DMS153 (cell line): ENCODE measurements at places on chromosomes 5 and 9.

DNA sequence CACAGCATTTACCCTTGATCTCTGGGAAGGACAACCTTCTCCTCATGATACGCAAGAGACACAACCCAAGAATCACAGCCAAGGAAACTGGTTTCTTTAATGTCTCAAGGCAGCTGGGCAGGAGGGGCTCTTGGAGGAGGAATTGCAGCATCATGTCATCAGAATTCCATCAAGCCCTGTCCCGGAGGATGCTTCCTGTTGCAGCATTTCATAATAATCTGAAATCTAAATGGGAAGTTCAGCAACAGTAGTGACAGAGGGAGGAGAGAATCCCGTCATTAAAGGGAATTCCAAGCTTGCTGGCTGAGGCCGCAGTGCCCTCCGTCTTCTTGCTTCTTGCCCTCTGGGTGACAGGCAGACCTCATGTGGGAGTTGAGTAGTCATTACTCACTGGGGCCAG lies 192.7 kb downstream of the TENT4A start:
- no peak for DNase-seq

GRCh38 chr9:112104901-112105300 lies 70.2 kb downstream of the SUSD1 start:
- DNase-seq = no peak

- peak; percentile 21 for DNase-seq
Observed at GRCh38 chr9:133526721-133527321, 2.1 kb upstream of the MYMK start.

DNA sequence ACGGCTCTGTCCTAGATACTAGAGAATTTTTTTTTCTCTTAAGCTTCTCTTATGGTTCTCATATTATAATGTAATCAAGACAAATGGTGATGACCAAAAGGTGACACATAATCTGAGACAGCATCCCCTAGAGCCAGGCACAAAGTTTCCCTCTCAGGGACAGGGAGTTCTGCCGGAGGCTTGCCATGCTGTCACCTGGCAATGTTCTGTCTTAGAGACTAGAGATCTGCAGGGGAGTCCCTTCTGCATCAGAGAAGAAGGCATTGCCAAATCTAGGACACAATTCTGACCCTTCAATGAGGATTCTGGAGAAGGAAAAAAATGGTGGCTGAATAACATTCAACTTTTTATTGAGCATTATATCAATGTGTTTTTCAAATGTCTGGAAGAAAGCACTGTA lies 261.2 kb upstream of the TRPC7 start:
- no peak for DNase-seq

GRCh38 chr9:98087420-98088354 lies 31.2 kb downstream of the NANS start:
- peak; percentile 32 for DNase-seq

GRCh38 chr5:73596705-73597328 lies 29.2 kb upstream of the ARHGEF28 start:
- DNase-seq = no peak

DNA sequence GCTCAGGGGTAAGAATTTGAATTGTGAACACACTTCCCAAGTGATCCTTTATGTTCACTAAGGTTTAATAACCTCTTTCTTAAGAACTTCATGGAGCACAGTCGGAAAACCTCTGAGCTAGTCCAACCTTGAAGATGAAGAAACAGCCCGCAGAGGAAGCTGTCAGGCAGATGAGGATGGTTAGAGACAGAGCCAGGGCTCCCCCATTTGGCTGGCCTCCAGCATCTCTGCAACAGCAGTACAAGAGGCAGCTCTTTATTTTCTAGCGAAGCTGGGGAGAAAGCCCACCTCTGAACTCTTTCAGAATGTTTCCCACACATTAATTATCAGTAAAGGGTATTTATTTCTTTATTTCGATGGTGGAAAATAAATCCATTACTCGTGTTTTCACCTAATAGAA lies 350.8 kb downstream of the DMRT2 start:
- DNase-seq = no peak

- no peak for DNase-seq
Observed at GRCh38 chr5:65073250-65073661, 304.5 kb downstream of the CWC27 start.

- DNase-seq = no peak
Observed at GRCh38 chr9:109735801-109736200, 44.2 kb upstream of the PALM2AKAP2 start.

DNA sequence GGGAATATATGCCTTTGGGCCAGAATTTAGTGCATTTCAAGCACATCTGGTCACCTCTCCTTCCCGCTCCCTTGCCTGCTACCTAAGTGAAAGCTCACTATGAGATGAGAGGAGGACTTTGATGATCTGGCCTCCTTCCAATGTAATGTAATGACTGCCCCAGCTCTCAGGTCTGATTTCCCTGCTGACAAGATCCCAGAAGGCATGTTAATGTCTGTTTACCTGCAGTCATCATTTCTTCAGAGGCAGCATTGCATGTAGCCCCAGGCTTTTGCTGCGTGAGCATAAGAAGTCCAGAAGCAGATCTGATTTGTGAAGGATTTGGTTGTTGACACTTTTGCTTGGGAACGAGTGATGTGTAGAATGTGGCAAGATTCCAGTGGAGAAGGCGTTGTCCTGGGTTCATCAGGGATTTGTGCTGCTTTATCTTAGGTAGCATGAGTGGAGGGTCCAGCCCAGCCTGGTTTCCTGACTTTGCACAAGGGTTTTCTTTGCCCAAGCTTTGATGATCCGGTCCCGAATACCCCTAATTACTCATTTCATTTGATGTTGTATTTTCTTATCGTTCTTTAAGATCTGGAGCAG lies 192.7 kb downstream of the GOLPH3 start:
- DNase-seq = no peak

DNA sequence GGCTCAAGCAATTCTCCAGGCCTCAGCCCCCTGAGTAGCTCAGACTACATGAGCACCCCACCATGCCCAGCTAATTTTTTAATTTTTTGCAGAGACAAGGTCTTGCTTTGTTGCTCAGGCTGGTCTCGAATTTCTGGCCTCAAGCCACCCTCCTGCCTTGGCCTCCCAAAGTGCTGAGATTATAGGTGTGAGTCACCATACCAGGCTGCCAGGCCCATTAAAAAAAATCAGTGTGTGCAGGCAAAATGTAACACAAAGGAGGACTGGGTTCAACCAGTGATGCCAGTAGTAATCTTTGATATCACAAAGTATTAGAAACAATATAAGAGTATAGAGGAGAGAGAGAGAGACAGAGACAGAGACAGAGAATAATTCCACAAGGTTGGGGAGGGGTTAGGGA lies 322.7 kb downstream of the MSX2 start:
- DNase-seq = no peak
